T-cell (primary cell): ENCODE measurements at places on chromosomes 16 and 17.
A peak's percentile ranks its signal among the peaks of the same experiment; 100 is the strongest.

DNA sequence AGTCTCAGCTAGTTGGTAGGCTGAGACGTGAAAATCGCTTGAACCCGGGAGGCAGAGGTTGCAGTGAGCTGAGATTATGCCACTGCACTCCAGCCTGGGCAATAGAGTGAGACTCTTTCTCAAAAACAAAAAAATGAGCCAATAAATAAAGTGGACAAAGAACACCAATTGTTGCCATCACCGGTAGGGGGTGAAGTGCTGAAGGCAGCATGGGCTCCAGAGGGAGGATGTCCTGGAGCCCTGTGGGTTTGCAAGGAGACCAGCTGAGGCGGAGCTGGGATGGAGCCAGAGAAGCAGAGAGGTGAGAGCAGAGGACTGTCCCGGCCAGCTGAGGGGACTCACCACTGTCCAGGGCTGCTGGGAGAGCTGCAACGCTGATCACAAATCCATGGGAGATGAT, 13.8 kb downstream of the CHST6 start:
- DNase-seq = no peak

- DNase-seq = peak; percentile 44
Measured at GRCh38 chr16:21083729-21084268, 66.8 kb downstream of the DNAH3 start.

DNA sequence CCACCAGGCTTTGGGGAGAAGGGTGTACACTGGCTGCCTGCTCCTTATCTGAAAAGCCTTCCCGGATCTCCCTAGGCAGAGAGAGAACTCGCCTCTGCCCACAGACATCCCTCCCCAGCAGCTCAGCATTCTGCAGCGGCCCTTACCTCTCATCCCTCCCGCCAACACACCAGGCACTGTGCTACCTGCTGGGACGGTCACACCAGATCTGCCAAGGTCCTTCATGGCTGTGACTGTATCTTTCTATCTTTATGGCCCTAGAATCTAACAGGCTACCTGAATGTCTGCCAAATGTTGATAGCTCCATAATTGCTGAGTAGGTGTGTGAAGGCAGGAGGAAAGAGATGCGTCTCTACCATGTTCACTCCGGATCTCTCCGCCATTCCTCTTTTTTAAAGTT, 7.9 kb downstream of the TSNAXIP1 start:
- no peak for DNase-seq

DNA sequence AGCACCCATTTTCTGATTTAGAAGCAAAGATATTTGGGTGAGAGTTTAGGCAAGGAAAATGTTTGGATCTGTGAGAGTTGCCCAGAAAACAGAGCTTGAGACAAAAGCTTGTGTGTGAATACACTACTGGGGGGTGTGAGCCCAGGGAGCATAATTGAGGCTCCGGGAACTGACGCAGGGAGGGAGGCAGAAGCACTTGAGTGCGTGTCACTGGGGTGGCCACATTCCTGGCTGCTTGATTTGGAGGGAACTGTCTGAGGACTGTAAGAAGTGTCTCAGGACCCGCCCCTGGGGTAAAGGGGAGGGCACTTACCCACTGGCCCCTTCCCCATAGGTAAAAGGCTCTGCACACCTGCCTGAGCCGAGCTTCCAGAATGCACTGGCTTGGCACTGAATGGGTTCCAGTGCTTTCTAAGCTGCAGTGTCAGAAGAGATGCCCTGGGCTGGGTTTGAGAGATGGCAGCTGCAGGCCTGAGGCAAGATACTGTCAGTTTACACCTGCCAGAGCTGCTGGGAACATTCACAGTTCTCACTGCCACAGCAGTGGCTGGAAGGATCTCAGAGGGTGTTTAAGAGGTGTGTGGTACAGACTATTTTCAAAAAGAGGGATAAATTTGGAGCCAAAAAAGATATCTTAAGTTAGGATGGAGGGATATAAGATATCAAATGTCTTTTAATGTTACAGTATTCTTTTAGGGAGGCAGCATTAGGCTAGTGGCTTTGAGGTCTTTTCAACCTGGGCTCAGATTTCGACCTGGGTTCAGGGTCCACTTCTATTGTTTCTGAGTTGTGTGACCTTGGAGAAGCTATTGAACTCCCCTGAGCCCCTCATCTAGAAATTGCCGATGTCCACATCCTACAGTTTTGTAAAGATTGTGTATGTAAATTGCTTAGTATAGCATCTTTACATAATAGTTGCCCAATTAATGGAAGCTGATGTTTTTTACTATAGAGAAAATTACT, 6.9 kb upstream of the TEX2 start:
- DNase-seq = no peak

DNA sequence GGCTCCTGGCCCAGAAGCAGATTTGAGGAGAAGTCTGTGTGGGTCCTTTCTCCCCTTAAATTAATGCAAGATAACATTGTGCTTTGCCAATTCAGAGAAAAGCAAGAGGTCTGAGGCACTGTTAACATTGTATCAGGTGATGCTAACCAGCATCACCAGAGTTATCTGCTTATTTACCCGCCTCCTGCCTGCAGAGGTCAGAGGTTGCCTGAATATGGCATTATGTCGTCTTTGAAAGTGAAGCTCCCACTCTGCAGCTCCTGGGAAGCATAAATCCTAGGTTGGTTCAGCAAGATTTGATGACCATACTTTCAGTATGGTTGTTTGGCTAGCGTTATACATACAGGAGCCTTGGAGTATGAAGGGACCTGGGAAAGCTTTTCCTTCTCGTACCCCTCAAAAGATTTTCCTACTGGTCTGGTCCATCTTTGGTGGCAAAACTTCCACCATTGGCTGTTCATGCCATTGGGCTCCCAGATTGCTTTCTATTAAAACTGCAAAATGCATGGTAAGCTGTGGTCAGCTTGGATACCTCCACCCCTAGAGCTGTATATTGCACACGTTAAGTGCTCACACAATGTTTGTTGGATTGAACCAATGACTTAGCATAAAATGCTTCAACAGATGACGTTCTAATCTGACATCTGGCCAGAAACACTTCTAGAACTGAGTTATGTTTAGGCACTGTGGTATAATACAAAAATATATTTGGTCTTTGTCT, 24.1 kb downstream of the CHD9 start:
- no peak for DNase-seq

DNA sequence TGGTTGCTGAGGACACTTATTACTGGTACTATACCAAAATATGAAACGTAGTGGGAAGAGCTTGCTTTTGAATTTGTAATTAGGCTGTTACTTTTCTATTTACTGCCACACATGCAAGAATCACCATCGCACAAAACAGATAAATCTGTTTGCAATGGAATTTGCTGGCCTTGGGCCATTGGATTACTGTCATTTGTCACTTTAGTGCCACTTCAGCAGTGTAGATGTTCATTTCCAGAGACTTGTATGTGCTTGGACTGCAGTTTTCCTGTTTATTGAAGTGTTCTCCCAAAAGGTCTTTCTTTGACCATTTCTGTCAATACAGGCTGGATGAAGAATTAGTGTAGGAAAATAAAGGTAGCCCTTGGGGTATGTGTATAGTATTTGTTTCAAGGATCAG, 4.5 kb downstream of the USP10 start:
- no peak for DNase-seq

- DNase-seq = no peak
Measured at GRCh38 chr17:21251337-21252010, 1.7 kb downstream of the NATD1 start.
